ENCODE measurements at places on chromosomes 12 and 14.

DNA sequence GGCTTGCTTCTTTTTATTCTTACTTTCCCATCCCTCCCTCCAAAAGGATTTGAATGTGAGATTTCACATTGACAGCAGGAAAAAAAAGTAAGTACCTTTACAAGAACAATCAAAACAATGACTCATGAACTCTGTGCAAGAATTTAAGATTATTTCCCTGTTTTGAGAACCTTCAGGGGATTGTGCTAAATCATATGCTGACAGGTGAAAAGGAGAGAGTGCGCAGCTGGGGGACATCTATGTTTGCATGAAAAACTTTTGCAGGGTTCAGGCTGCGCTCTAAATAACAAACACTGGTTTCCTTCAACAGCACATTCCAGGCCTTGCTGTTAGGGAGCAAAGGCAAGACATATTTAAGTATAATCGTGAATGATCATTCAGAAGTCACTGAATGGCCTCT is 27.3 kb downstream of the RERG start:
- DNase-seq, result no peak

GRCh38 chr12:8065991-8066594 is at the start of gene C3AR1:
Gene C3AR1 (minus strand): TSS chr12:8066359. CDS start chr12:8060185, 6,174 bp downstream.
- DNase-seq, result no peak

- no peak for DNase-seq
Observed at GRCh38 chr14:77031759-77032490, 3.4 kb upstream of the IRF2BPL start.

- no peak for DNase-seq
Observed at GRCh38 chr12:27790179-27790578, 10.1 kb upstream of the MANSC4 start.

GRCh38 chr12:67155863-67156262 is 113.3 kb upstream of the CAND1 start:
- DNase-seq, result no peak

- DNase-seq, result no peak
Observed at GRCh38 chr12:95634622-95635621, 83.6 kb upstream of the USP44 start.

DNA sequence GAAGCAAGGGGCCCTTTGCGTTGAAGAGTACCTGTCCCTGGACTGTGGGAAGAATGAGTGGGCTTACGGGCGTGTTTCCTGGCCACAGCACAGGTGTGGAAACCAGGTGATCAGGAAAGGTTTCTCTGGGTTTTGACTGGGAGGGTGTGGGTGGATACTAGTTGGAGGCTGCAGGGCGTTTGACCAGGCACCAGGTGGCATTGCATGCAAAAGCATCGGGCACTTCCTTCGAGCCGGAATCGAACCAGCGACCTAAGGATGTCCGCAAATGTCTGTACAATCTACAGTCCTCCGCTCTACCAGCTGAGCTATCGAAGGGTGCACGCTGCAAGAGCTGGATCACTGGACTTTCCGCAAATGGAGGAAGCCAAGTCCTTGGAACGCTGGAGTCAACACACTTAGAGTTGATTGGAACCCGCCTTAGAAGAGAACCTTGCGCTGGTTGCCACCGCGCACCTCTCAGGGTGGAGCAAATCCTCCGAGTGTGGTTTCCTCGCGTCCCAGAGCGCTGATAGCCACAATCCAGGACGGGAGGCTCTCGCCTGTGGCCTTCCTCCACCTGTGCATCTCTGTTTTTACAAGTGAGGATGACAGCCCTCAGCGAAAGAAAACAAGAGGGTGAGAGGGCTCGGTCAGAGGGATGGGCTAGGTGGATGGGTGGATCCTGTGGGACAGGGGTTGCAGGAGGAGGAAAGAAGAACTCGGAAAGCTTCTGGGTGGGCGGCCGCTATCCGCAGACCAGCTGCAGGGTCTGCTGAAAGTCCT is 21.2 kb upstream of the RNASE4 start:
- DNase-seq, result no peak

Measured in NCI-H1436 treated with DMSO at 0.1 percent for 48 hours (cell line).